Activated naive CD8-positive, alpha-beta T cell treated with anti-CD3 and anti-CD28 coated beads for 36 hours (primary cell): ENCODE measurements at places on chromosomes 6 and 20. TPM values are rescaled to one million over a fixed set of nuclear protein-coding genes. Genes with fewer than 3 reads are reported as not detected.
A peak's percentile ranks its signal among the peaks of the same experiment; 100 is the strongest.

DNA sequence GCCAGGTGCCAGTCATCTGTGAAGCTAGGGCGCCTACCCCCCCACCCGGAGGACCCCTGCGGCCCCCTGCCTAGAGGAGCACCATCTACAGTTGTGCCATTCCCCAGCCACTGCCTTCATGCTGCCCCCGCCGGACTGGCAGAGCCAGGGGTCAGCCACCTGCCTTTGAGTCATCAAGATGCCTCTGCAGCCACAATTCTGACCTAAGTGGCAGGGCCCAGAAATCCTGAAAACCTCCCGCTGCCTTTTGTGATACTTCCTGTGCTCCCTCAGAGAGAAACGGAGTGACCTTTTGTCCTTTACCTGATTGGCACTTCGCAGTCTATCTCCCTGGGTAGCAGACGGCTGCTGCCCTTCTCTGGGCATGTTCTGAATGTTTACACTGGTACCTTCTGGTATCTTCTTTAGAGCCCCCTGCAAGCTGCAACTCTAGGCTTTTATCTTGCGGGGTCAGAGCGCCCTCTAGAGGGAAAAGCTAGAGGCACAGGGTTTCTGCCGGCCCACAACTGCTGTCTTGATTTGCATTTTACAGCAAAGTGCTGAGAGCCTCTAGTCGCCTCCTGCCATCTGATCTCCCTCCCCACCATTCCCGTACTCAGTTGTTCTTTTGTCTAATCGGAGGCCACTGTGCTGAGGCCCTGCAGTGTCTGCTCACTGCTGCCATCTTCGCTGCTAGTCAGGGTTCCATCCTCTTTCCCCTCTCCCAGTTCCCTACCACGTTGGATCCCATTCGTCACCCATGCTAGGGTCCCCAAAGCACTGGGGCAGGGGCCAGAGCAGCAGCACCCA, 26.9 kb downstream of the SPATA2 start:
- peak; percentile 41 for DNase-seq
- H3K27ac ChIP-seq, result no peak overlapping the region
- H3K4me1 ChIP-seq, result peaks cover 12% of the 10 kb centered on the region
- no peaks in the 10 kb centered on the region for H3K27me3 ChIP-seq
- H3K4me3 ChIP-seq, result no peak overlapping the region

HMGCLL1 gene
- total RNA-seq, result not detected

GRCh38 chr20:21101932-21102575, 4.1 kb downstream of the LINC00237 start:
- peak overlapping the region; percentile 29 for H3K27ac ChIP-seq
- H3K36me3 ChIP-seq, result no peaks in the 10 kb centered on the region
- DNase-seq, result no peak
- peaks cover 92% of the 10 kb centered on the region for H3K27me3 ChIP-seq
- peak overlapping the region; percentile 71 for H3K4me3 ChIP-seq

HTR1E gene
- total RNA-seq, result not detected

MTFR2 gene
- 28.4 TPM for total RNA-seq

DNA sequence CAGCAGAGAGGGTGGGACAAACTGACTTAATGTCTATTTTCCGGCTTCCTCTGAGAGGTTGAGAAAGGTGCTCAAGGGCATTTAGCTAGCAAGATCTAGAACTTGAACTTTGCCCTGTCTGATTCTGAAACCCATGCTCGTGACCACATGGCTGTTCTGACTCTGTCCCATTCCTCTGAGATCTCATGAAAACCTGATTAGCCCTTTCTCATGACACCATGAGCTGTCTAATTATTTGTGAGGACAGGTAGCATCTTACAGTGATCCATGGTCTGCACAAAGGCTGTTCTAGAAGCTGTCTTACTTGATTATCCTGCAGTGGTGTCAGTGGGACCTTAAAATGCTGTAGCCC, 89.6 kb upstream of the TOX2 start:
- no peak overlapping the region for H3K4me3 ChIP-seq
- peaks cover 12% of the 10 kb centered on the region for H3K4me1 ChIP-seq
- H3K27me3 ChIP-seq, result peaks cover 22% of the 10 kb centered on the region
- DNase-seq, result no peak

DNA sequence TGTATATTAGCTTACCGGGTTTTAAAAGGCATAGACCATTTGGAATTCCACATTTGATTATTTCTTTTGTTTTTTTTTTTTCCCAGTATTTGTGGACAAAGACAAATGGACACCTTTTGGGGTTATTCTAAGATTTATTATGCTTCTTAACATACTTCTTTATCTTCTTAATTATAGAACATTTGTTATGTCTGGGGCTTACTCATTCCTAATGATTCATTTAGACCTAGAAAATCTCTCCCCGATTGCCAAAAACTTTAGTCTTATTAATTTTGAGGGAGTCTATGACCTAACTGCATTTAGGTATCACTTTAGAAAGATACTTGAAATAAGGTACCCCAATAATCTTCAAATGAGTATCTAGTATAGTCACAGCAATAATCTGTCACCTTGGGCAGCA, 170.7 kb upstream of the PREP start:
- no peaks in the 10 kb centered on the region for H3K4me1 ChIP-seq
- no peak overlapping the region for H3K4me3 ChIP-seq
- DNase-seq, result no peak
- H3K36me3 ChIP-seq, result no peaks in the 10 kb centered on the region

GINM1 gene
- total RNA-seq, result 20.7 TPM

GRCh38 chr6:128499079-128499731, 21.2 kb downstream of the PTPRK start:
- no peak overlapping the region for H3K27ac ChIP-seq
- DNase-seq, result no peak
- no peak overlapping the region for H3K4me3 ChIP-seq
- H3K27me3 ChIP-seq, result no peaks in the 10 kb centered on the region
- no peaks in the 10 kb centered on the region for H3K36me3 ChIP-seq

DNA sequence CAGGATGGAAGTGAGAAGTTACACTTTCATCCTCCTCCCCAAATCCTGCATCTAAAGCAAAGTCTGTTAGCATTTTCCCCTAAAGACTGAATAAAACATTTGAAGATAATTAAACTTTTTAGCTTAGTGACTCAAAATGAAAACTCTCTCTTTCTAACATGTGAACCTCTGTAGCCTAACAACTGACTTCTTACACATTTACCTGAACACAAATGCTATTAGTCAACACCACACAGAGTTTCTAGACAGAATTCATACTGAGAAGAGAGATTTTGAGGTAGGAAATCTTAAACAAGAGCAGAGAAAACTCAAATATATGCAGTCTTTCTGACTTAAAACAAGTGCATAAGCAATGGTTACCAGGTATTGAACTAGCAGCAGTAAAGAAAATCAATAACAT, 149.9 kb upstream of the SMLR1 start:
- peaks cover 5% of the 10 kb centered on the region for H3K36me3 ChIP-seq
- H3K4me1 ChIP-seq, result no peaks in the 10 kb centered on the region
- no peaks in the 10 kb centered on the region for H3K27me3 ChIP-seq
- no peak overlapping the region for H3K4me3 ChIP-seq
- DNase-seq, result no peak
- H3K27ac ChIP-seq, result no peak overlapping the region

- H3K27ac ChIP-seq, result no peak overlapping the region
These were observed 201.5 kb upstream of the ECI2 start for GRCh38 chr6:4336778-4337442.

DNA sequence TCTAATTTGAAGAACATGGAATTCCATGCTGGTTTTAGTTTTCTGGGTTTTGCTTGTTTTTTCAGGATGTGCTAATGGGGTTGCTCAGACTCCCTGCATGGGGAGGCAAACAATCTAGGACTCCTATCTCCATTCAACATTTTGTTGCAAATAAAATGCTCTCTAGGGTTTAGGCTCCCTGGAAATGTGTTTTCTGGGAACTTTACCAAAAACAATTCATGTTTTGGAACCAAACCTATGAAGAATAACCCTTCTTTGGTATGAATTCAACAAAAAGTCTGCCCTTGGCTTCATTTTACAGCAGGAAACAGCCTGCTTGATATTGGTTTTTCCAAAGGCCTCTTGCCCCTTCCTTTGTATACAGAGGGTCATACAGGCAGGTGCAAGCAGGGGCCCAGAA, 217.7 kb downstream of the FOXA2 start:
- H3K27me3 ChIP-seq, result no peaks in the 10 kb centered on the region
- no peaks in the 10 kb centered on the region for H3K36me3 ChIP-seq
- H3K4me3 ChIP-seq, result no peak overlapping the region
- no peak for DNase-seq

- H3K36me3 ChIP-seq, result no peaks in the 10 kb centered on the region
- H3K4me1 ChIP-seq, result no peaks in the 10 kb centered on the region
- H3K27me3 ChIP-seq, result peaks cover 5% of the 10 kb centered on the region
- no peak for DNase-seq
- H3K4me3 ChIP-seq, result no peak overlapping the region
These were observed 81.1 kb upstream of the GPR6 start for GRCh38 chr6:109897025-109897424.

BMP5 gene
- not detected for total RNA-seq
